ENCODE measurements at places on chromosomes 6 and 20.

DNA sequence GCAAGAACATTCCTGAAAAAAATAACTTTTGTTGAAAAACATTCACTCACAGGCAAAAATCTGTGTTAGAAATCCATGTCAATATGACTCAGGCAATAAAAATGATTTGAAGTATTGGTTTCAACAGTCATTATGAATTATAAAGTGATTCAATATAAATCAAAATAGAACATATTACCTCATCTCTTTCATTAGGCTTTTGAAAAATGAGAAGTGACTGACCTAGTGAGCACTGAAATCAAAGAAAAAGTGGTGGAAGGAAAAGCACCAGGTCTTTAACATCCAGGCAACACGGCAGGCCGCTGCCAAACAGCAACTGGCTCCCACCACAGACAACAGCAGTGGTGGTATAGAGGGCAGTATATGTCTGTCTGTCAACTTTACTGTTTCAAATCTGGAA lies 68.9 kb downstream of the MAN1A1 start:
- DNase-seq: no peak

GRCh38 chr6:142879527-142879926 lies 65.4 kb downstream of the HIVEP2 start:
- no peak for DNase-seq

DNA sequence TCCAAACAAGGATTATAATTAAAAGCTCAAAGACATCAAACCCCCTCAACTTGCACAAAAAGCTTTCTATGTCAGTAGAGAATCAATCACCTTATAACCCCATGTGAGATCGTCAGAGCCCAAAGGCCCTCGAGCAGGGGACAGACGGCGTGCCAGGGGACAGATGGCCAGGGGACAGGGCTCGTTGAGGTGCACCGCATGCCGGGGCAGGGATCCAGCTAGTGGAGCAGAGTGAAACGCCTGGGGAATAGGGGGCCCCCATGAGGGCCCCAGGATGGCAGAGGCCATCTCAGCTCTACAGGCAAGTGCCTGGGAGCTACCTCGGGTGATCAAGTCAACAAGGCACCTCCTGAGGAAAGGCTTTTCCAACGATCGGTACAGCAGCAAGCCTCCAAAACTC lies 28.6 kb downstream of the DIDO1 start:
- DNase-seq: no peak

DNA sequence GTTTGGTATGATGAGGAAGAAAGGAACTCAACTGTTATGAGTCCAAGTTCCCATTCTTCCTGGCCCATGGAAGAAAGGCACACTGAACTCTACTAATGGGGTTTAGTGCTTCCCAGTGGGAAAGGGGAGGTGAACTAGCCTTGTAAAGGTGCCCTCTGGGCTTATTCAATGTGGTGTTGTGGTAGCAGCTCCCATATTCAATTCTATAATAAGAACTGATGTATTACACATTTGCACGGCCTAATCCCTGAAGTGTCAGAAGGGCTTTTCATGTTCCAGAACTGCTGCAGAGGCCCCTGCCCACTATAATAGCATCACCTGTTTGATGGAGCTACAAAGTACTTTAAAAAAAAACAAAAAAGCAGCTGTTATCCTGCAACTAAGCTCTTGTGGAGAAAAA lies 17.1 kb downstream of the PRKN start:
- no peak for DNase-seq
